ENCODE measurements at places on chromosomes 11 and 22. TPM values are rescaled to one million over a fixed set of nuclear protein-coding genes. Genes with fewer than 3 reads are reported as not detected.
A peak's percentile ranks its signal among the peaks of the same experiment; 100 is the strongest.

Gene PHLDA2
- not detected for total RNA-seq

Gene TSPAN32
- total RNA-seq, result 0.62 TPM

Gene MMP27
- not detected for total RNA-seq

DNA sequence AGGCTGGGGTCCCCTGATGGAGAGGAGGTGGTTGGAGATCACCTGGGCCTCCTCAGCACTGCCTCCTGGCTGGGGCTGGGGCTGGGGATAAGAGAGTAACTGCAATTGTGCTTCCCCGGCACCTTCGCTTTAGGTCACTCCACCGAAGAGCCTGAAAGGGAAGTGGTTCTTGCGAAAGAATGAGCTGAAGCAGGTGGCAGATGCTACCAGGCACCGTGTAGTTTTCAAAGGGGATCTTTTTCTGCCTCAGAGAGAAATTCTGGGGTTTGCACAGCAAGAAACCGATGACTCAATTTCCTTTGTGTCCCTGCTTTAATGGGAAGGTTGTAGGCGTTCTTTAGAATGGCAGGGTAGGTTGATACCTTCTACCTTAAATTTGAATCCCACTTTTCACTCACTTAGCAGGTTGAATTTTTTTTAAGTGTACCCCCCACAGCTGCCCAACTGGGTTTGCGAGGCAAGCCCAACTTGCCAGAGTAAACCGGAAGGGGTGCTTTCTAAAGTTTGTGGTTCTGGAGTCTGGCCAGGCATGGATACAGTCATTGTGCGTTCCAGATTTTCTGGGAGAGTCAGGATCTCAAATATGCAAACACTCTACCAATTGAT lies 5.3 kb downstream of the CD44 start:
- no peak for ATAC-seq

DNA sequence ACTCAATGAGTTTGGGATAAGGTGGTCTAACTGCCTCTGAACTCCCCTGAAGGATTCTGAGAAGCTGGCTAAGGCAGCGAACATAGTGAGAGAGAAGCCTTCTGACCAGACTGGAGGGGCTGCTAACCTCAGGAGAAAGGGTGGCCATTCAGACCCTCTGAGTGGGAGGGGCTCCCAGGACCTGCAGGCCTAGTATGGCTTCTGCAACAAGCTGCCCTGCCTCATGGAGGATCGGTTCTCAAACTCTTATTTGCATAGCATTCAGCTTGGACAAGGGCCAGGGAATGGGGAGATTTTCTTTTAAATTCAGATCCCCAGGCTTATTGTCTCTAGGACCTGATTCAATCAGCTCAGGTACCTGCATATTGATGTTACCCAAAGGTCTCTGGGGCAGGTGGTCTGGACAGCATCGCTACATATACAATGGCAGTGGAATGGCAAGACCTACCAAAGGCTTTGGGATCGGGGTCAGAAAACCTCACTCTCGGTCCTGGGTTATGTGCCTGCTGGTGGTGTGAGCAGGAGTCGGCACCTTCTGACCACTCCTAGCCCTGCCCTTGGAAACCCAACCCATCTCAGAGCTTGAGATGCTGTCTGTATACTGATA lies 599.1 kb downstream of the BRD1 start:
- ATAC-seq, result no peak

DNA sequence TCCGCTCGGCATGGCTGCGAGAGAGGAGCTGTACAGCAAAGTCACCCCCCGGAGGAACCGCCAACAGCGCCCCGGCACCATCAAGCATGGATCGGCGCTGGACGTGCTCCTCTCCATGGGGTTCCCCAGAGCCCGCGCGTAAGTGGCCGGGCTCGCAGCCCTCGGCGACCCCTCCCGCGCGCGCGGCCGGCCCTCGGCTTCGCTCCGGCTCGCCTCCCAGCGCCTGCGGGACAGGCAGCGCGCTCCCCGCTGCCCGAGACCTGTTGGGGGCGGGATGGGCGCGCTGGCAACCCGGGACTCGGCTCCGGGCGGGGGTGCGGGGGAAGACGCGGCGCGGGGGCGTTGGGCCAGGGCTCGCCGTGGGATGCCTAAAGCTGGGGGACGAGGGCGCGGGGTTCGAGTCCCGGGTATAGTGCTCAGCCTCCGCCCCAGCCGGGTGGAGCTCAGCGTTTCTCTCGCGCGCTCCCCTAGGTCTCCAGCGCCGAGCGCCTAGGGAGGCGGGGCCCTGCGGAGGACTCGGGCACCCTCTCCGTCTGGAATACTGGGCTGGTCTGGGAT lies 630 bp downstream of the UBASH3B start:
- ATAC-seq, result peak; percentile 67

DNA sequence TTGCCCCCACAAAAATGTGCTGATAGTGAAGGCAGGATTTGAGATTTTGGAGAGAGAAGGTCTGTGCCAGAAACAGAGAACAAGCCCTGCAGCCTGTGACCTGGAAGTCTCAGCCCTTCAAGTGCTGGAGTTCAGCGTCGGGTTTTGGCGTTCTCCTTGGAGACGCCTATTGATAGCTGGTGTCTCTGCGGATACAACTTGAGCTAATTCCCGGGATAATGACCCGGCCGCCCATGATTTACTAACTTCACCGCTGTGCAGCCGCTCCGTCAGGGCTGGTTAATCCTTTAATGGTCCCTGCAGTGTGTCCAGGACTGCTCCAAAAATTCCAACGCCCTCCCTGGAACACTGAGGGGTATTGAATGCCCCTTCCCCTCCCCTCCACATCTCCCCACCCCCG lies 76.6 kb downstream of the WT1 start:
- no peak for ATAC-seq

DNA sequence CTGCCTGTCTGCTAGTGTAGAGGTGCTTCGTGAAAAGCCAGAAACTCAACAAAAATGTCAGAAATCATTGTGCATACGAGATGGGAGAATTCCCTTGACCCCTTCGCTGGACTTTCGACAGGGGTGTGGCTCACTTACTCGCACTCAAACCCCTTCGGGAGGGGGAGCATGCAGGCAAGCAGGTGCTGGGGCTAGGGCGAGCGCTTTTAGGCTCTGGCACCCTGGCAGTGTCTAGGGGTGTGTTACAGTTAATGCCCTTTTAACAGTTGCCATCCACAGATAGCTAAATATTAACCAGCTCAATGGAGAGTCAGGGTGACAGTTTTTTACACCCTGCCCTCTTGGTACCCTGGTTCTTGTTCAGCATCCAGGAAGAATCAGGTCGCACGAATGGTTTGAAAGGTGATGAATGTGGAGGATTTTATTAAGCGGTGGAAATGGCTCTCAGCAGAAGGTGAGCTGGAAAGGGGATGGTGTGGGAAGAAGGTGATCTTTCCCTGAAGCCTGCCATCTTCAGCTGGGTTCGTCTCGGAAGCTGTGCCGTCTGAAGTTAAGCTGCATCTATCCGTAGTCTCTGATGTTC lies 59.6 kb upstream of the SHANK2 start:
- no peak for ATAC-seq

All from gastroesophageal sphincter (tissue), 4 donors.